Cardiac septum (tissue), 1 donor: ENCODE measurements at places on chromosomes 16 and 17.

- no peak for DNase-seq
Observed at GRCh38 chr17:67132366-67132765, 88.0 kb downstream of the CACNG1 start.

DNA sequence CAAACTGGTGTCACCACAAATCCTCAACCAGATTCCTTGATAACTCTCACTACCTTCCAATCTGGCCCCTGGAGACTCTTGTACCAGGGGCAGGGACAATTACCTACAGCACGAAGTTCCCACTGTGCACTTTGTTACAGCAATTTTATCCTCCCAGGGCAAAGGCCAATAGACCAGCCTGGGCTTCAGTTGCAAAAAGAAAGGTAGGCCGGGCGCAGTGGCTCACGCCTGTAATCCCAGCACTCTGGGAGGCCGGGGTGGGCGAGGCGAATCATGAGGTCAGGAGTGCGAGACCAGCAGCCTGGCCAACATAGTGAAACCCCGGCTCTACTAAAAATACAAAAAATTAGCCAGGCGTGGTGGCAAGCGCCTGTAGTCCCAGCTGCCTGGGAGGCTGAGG, 36.9 kb downstream of the USP7 start:
- DNase-seq, result no peak

DNA sequence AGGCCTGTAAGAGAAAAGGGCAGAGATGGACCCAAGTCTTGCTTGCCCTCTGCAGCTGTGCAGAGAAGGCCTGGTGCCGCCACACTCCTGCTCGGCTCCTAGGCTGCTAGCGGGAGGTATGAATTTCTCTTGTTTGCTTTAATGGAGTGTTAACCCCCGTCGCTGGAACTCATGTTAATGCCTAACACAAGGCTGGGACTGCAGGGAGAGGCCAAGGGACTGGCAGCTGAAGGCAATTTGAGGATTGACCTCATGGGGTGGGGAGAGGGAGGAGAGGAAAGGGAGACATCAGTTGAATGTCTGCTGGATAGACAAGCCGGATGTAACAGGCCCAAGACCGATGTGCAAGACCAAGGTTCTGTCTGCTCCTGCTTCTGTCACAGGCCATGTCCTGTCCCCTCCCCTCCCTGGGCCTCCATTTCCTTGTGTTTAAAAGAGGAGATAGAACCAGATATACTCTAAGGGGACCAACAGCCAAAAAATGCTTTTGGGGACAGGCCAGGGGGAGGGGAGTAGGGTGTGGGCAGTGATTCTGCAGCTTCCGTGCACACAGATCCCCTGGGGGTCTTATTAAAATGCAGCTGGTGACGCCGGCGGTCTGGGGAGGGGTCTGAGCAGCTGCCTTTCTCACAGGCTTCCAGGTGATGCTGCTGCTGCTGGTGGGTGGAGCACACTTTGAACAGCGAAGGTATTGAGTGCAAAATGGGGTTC, 46.7 kb upstream of the TBX2 start:
- no peak for DNase-seq

DNA sequence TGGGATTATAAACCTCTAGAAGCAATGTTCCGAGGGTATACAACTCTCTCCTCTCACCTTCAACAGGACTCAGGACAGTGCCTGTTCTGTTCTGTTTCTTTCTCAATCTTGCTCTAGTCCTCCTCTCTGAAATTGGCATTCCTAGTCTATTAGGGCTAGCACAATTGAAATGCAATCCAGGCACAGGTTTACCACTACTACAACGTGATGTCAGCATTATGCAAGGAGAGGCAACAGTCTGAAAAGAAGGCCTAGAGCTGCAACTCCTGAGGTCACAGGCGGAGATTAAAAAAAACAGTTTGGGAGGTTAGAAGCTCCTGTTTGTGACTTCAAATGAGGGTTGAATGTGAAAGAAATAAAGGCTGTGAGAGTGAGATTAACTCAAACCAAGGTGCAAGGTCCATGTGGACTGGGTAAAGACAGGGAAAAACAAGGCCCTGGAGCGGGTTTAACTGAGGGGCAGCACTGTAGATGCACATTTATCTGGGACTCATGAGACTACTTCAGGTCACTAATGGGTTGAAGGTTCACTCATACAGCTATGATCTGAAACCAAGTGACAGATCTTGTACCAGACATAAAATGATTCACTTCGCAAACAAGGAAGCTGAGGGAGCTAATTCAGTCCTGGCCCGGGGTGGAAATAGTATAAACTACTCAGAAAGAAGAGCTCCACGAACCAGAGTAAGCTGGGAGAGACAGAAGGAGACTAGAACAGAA, 16.8 kb downstream of the AMFR start:
- DNase-seq, result no peak

GRCh38 chr17:83185023-83186002, 105.9 kb downstream of the METRNL start:
- DNase-seq, result peak; percentile 66

DNA sequence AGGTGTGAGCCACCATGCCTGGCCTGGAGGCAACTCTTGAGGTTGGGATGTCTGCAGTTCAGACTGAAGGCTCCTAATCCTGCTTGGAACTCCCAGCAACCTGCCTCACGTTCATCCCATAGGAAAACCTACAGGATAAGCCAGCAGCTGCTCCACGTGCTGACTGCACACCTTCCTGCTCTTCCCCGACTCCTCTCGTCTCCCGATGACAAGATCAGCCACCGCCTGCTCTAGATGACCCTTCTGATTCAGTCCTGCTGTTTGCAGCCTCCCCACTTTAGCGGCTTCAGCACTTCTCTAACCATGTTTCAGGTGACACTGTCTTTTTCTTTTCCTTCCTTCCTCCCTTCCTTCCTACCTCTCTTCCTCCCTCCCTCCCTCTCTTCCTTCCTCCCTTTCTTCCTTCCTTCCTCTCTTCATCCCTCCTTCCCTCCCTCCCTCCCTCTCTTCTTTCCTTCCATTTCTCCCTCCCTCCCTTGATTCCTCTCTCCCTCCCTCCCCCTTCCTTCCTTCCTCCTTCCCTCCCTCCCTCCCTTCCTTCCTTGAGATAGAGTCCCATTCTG, 61.8 kb downstream of the EMP2 start:
- no peak for DNase-seq

DNA sequence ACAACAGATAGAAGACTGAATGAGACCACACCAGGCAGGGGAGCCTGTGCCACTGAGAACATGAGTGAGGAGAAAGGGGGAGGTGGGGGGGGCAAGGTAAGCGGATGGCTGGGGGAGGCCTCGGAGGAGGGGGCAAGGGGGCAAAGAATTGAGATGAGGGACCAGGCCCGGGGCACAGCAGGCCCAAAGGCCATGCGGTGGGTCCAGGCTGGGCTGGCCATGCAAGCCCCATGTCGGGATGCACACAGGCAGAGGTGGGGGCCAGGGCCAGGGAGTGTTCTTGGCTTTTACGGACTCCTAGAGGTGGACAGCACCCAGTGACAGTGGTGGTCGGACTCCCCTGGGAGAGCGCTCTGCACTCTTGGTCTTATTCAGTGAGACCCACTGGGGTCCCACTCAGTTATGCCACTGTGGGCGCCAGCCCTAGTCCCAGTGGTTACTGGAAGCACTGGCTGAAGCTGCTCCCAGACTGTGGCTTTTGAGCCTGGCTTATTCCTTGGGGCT, 4.8 kb upstream of the MTHFSD start:
- DNase-seq, result peak; percentile 68

- peak; percentile 88 for DNase-seq
Observed at GRCh38 chr17:75872434-75873351, 5.7 kb downstream of the TRIM47 start.

DNA sequence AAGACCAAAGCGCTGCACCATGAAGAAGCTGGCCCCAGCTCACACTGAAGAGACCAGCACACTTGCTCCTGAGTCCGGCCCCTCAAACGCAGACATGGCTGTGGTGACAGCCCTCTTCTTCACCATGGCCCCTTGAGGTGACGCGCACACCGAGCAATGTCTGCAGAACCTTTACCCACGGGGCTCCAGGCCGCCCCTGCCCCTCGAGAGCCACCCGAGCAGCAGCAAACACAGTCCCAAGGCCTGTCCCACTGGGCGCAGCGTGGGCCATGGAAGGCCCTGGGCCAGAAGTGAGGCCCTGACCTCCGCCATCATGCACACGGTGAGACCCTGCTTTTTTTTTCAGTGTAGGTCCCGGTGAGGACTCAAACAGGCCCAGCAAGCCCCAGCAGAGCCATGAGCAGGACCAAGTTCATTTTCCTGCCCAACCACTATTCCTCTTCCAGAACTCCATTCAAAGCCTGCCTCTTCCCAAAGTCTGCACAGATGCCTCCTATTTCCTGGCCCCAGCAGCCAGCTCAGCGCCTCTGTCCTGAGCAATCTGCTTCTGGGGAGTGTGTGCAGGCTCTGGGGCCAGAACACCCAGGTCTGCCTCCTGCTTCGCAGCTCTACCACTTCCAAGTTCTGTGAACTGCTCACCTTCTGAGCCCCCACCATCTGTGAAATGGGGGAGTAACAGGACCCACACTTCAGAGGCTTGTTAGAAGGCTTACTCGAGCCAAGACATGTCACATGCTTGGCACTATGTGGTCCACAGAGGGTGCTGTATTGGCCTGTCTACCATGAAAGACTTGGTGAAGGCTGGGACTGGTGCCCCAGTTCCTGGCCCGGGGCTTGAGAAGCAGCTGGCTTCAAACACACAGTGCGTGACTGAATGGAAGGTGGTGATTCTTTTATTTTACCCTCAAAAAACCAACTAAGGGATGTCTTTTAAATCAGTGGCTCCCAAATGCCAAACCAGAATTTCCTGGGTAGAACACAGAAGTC, 35.7 kb upstream of the GSG1L start:
- DNase-seq, result peak; percentile 63

GRCh38 chr17:7579001-7579833, at the start of gene CD68:
Gene CD68 (plus strand): TSS chr17:7579638. CDS start chr17:7579678, 40 bp downstream.
- no peak for DNase-seq

GRCh38 chr17:56640116-56640515, 46.6 kb downstream of the NOG start:
- DNase-seq, result no peak

- no peak for DNase-seq
Observed at GRCh38 chr17:50577451-50577954, 17.0 kb downstream of the CACNA1G start.

GRCh38 chr17:45380046-45380765, 52.5 kb downstream of the ARHGAP27 start:
- DNase-seq, result no peak

- no peak for DNase-seq
Observed at GRCh38 chr16:82329504-82330192, 159.6 kb upstream of the MPHOSPH6 start.

- no peak for DNase-seq
Observed at GRCh38 chr17:80971704-80972304, 19.8 kb upstream of the CHMP6 start.

DNA sequence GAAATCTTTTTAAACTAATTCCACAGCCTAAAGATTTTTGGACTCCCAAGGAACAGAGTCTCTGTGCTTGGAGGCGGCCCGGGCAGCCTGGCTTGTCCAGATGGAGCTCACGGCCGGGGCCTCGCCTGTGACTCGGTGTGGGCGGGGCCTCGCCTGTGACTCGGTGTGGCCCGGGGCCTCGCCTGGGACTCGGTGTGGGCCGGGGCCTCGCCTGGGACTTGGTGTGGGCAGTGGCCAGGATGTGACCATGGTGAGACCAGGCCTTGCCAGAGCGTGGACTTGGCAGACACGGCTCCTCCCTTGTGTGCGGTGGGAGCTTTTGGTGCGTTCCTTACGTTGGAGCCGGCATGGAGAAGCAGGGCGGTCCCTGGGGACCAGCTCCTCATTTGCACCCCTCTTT, 92.3 kb downstream of the METRNL start:
- DNase-seq, result peak; percentile 29

GRCh38 chr17:75697651-75698291, 23.5 kb upstream of the ITGB4 start:
- no peak for DNase-seq

GRCh38 chr16:79651363-79651762, 50.8 kb upstream of the MAF start:
- no peak for DNase-seq

DNA sequence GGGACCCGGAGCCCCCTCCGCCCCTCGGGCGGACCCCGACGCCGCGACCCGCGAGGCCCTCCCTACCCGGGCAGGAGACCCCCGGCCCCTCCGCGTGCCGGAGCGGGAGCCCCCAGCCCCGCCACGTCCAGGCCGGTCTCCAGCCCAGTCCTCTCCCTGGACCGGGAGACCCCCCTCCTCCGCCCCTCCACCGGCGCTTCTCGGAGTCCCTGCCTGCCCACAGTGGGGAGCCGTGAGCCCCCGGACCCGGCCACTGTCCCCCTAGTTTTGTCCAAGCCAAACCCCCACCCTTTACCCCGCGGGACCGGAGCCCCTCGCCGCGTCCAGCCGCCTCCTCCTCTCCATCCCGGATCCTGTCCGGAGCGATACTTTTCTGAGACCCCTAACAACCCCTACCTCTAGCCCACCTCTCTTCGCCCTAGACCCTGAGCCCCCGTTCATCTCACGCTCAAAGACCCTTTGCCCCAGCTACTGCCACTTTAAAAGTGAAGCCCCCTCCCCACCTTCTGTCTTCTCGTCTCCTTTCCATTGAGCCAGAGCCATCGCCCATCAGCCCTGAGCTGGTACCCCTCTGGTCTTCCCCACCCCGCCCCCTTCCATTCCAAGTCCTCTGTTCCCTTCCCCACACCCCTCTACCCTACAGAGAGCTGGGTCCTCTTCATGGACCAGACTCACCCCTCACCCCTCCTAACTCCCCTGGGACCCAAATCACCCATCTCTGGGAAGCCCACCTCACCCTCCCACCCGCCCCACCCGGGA, 1.0 kb downstream of the NECAB2 start:
- DNase-seq, result no peak

DNA sequence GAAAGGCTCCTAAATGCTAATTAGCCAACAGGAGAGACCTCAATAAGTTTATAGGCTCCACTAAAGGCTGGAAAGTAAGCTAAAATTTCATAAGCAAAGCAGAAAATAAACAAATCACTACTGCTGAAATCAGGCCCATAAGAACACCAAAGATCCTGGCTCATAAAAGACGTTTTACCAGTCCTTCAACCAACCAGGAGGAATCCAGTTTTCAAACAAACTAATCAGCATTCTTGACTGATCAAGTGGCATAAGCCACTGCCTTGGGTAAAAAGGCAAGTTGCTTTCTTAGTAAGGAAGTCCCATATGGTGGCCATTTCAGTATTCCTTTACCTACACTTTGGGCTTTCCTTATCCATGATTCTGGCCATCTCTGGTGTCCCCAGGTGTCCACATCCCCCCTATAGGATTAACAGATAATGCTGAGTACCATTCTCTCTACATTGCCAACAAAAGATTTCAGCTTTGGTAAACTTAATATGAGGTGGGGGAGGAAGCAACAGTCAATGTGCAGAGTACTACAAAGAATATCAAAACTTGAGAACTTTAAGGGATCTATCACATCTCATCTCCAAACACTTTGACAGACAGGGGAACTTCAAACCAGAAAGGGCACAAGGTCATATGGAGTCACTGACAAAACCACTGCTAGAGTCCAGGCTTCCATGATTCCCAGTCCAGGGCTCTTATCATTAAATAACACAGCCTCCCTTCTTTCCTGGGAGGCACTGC, 1.3 kb downstream of the TOM1L2 start:
- DNase-seq, result no peak
